ENCODE measurements at places on chromosomes 16 and 17. TPM values are rescaled to one million over a fixed set of nuclear protein-coding genes. Genes with fewer than 3 reads are reported as not detected.

The USP6 gene
- total RNA-seq, result 0.08 TPM

The OR2C1 gene
- total RNA-seq, result not detected

The CACNG3 gene
- total RNA-seq, result not detected

The TRPV2 gene
- total RNA-seq, result 11.2 TPM

The TPSB2 gene
- total RNA-seq, result 10.0 TPM

The HID1 gene
- total RNA-seq, result 8.5 TPM
